ENCODE measurements at places on chromosomes 11 and 22.

DNA sequence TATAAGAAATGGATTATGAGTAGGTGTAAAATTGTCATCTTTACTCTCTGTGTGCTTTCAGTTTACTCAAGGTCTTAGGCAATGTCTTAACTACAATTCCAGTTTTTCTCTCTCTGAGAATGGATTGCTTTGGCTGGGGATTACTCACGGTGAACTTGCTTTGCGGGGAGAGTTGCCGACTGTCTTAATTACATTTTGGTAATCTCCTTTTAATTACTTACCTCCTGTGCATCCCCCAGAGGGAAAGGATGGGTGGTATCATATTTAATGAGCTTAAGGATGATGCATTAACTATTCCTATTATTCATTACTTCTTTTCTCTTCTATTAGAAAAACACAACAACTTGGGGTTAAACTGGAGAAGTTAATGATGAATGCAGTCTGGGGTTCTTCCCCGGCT is 159.4 kb downstream of the MPPED1 start:
- no peak for DNase-seq

GRCh38 chr11:122453586-122453985 is 201.9 kb upstream of the UBASH3B start:
- no peak for DNase-seq

GRCh38 chr22:49462795-49463194 is 364.9 kb downstream of the BRD1 start:
- DNase-seq: no peak

- no peak for DNase-seq
These were observed 378.4 kb upstream of the PITPNB start for GRCh38 chr22:28297504-28297903.

DNA sequence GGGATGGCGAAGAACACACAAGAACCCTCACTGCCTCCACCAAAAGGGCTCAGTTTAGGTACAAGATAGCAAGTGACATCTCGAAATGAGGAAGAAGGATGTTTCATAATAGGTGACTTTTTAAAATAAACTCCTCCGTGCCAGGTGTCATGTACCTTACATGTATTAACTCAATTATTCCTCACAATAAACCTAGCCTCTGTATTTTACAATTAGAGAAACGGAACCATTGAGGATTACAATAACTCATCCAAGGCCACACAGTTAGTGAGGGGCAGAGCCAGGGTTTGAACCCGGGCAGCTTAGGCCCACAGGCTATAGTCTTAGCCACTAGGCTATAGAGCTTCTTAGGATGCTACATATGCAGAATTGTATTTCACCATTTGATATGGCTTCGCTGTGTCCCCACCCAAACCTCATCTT is 965 bp upstream of the PAMR1 start:
- no peak for DNase-seq

DNA sequence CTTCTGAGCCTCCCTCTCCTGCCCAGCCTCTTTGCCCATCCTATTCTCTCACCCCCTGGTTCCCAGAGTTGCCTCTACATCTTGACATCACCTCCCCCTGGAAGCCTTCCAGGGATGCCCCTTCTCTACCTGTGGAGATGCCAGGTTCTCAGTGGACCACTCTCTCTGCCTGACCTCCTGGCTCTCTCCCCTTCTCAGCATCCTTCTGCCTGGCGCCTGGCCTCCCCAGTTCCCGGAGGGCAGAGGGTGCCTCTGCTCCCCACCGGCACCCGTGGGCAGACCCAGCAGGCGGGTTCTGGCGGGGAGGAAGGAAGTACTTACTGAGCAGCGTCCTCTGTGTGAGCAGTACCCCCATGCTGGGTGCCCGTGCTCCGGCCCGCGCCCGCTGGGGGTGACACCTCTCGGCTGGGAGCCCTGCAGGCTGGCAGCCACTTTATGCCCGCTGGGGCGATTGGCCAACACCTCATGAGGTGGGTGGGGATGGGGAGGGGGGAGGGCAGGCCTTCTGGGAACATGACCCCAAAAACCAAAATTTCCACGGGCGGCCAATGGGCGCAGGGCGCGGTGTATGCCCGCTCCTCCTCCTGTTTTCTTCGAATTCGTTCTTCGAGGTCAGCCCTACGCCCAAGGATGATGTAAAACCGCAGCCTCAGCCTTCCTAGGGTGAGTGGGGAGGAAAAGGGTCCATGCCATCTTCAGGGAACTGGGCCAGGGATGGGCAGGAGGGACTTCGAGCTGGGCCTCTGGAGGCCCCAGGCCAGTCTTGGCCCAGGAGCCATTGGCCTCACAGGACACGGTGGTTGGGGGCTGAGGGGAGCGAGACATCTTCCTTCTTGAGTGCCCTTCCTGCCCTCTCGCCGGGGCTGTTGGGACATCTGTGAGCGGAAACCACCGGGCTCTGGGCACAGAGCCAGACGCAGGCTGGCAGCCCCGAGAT is at the start of gene OSM:
OSM (minus strand) TSS at position 407 of the 937 bp plus-strand sequence; CDS start at position 355, 52 bp downstream.
- peak; percentile 61 for DNase-seq

GRCh38 chr11:78350091-78350645 is 67.5 kb downstream of the GAB2 start:
- DNase-seq: no peak

- DNase-seq: no peak
These were observed 802.3 kb upstream of the ARHGAP42 start for GRCh38 chr11:99884750-99885149.

DNA sequence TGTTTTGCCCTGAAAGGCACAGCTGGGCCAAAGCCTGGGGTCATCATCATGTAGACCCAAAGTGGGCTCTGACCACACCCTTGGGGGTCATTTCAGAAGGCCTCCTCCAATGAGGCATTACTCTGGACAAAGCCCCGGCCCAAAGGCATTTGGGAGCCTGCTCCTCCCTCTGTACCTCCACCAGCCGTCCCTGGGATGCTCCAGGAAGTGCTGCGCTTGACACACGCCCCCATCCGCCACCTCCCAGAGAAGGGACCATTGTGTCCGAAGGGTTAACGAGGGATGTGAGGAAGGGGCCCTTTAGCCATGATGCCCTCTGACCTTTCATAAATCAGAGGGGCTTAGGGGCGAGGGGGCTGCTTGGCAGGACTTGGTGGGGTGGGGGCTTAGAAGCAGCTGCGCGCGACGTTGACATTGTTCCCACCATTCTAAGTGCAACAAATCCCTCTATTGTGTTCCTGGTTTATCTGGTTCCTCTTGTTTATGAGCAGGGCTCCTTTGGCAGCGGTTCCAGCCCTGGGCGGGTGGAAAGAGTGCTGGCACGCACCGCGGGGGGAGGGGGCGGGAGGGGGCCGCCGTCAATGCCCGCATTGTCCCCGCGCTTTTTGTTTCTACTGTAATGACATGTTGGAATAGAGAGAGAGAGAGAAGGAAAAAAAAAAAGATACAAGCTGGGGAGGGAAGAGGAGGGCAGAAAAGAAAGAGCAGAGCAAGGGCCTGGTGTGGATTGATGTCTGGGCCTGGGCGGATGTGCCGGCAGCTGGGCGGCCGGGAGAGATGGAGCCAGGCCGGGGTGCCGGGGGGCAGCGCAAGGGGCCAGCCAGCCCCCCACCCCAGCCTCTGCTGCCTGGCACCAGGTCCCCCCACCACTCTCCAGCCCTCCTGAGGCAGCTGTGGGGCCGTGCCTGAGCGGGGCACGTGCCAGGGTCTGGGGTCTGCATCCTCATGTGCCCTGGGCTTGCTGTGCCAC is 32.1 kb upstream of the SOX10 start:
- DNase-seq: no peak

GRCh38 chr22:45262931-45263462 is 21.8 kb upstream of the UPK3A start:
- DNase-seq: no peak

DNA sequence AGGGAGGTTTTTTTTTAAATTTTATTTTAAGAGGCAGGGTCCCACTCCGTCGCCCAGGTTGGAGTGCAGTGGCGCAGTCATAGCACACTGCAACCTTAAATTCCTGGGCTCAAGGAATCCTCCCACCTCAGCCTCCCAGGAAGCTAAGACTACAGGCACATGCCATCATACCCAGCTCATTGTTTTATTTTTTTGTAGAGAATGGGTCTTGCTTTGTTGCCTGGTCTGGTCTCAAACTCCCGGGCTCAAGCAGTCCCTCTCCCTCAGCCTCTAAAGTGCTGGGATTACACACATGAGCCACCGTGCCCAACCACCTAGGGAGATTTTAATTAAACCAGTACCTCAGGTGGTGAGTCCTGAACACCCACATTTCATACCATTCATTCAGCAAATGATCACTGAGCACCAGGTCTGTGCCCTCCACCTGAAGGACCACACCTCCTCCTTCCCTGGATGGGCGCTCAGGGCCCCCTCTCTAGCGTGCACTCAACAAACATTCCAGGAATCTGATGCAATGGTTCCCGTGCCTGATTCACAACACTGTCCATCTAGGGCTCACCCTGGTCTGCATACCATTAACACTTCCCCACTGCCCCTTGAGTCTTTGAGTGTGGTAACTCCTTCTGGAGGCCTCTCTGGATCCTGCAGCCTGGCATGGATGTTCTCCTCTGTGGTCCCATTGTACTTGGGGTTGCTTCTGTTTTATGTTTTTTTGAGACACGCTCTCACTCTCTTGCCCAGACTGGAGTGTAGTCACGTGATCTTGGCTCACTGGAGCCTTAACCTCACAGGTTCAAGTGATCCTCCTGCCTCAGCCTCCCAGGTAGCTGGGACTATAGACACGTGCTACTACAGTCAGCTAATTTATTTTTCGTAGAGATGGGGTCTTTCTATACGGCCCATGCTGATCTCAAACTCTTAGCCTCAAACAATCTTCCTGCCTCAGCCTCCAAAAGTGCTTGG is 9.6 kb upstream of the MYH9 start:
- no peak for DNase-seq

- DNase-seq: no peak
These were observed 302.0 kb upstream of the NARS2 start for GRCh38 chr11:78876676-78877075.

- no peak for DNase-seq
These were observed 408.7 kb downstream of the LRRC4C start for GRCh38 chr11:41050791-41051190.

DNA sequence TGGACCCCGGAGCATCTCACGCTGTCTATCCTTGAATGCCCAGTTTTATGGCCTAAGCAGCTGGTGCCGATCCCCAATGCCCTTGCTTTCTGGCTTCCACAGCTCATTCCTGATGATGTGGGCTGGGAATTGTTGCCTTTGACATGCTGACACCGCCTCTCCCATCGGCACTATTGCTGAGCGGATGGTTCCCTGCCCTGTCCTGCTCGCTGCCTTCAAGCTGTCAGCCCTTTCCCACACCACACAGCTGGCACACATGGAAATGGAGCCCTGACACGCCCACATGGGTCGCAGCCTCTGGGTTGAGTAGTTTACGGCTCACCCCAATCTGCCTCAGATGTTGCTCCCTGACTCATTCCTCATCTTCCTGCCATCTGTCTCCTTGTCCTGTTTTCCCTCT is 110.2 kb upstream of the SESN3 start:
- DNase-seq: no peak

GRCh38 chr11:118895093-118896039 is 11.7 kb downstream of the CXCR5 start:
- peak; percentile 57 for DNase-seq

DNA sequence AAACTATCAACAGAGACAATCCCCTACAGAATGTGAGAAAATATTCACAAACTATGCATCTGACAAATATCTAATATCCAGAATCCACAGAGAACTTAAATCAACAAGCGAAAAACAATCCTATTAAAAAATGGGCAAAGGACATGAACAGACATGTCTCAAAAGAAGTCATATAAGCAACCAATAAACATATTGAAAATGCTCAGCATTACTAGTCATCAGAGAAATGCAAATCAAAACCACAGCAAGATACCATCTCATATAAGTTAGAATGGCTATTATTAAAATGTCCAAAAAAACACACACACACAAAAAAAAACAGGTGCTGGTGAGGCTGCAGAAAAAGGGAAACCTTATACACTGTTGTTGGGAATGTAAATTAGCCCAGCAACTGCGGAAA is 8.3 kb upstream of the OR52E8 start:
- DNase-seq: no peak

GRCh38 chr11:76553554-76554476 is 109.0 kb downstream of the EMSY start:
- no peak for DNase-seq

- DNase-seq: no peak
These were observed 5.1 kb upstream of the SLC5A12 start for GRCh38 chr11:26726960-26727359.

DNA sequence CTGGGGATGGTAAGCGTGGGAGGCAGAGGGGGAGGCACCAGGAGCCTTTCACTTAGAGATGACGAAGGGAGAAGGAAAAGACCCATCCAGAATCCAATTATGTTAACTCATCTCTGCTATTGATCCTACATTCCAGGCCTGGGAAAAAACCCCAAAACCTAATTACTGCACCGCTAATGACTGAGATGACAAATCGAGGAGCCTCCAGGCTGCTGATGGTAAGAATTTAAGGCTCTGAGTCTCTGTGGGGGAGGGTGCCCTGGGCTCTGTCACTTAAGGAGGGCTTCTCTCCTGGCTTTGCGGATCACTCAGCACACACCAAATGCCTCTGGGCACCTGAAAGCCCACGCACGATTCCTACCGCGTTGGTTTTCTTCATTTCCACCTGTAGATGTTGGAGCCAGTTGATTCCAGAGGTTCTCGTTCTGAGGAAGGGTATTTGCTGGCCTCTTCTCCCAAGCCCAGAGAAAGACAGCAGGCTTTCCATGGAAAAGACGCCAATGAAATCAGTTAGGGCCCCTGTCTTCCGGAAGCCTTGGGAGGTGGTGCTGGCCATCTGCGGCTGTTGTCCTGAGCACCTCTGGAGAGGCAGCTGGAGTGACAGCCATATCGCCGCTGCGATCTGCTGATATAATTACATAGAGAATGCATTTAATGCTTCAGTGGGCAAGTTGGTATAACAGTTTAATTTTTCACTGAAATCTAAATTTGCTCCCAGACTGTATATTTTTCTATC is 751.2 kb downstream of the BRD1 start:
- DNase-seq: no peak

GRCh38 chr11:10664496-10664895 is 29.1 kb downstream of the IRAG1 start:
- DNase-seq: no peak

GRCh38 chr11:106331176-106331575 is 253.7 kb downstream of the AASDHPPT start:
- no peak for DNase-seq

GRCh38 chr11:61551634-61552033 is 29.2 kb downstream of the SYT7 start:
- no peak for DNase-seq

- DNase-seq: no peak
These were observed 15.2 kb downstream of the GLB1L2 start for GRCh38 chr11:134346976-134347350.

DNA sequence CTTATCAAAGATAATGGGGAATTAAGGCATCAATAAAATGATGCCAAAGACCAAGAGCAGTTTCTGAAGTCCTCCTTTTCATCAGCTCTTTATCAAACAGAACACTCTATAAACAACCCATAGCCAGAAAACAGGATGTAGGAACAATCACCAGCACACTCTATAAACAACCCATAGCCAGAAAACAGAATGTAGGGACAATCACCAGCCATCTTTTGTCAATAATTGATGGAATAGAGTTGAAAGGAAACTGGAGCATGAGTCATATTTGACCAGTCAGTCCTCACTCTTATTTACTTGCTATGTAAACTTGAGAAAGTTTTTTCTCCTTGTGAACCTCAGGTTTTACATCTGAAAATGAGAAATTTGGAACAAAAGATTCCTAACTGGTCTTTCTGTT is 10.0 kb downstream of the MS4A2 start:
- DNase-seq: no peak

Measured in T-helper 1 cell (primary cell).